Stimulated activated CD4-positive, alpha-beta T cell treated with anti-CD3 and anti-CD28 coated beads, Interleukin-2, amount 100 ng/mL, for 24 hours (primary cell): ENCODE measurements at places on chromosomes 7 and 10.

- no peak for DNase-seq
Observed at GRCh38 chr7:50300336-50300735, 4.2 kb upstream of the IKZF1 start.

GRCh38 chr10:27628621-27629020 is 117.0 kb downstream of the MKX start:
- no peak for DNase-seq

DNA sequence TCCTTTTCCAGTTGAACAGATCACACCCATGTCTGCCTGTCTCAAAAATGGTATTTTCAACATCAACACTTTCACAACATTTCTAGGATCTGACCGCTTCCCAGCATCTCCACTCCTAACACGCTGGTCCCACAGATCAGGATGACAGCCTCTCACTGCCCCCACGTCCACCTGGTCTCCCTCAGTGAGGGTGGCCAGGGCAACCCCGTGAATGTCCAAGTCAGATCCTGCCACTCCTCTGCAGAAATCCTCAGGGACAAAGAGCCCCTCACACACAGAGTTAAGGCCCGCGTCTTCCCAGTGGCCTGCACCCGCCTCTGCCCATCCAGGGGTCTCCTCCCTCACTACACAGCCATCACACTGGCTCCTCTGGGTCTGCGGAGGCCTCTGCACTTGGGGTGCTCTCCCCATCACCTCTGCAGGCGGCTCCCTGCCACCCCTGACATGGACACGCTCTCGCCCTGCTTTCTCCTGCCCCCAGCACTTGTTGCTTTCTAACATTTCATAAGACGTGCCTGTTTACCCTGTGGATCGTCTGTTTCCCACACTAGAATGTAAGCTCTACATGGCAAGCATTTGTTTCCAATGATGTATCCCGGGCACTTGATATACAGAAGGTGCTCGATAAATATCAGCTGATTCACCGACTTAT is 20.0 kb downstream of the GNA12 start:
- DNase-seq = no peak

- DNase-seq = no peak
Observed at GRCh38 chr7:14900051-14900450, 2.5 kb downstream of the DGKB start.

DNA sequence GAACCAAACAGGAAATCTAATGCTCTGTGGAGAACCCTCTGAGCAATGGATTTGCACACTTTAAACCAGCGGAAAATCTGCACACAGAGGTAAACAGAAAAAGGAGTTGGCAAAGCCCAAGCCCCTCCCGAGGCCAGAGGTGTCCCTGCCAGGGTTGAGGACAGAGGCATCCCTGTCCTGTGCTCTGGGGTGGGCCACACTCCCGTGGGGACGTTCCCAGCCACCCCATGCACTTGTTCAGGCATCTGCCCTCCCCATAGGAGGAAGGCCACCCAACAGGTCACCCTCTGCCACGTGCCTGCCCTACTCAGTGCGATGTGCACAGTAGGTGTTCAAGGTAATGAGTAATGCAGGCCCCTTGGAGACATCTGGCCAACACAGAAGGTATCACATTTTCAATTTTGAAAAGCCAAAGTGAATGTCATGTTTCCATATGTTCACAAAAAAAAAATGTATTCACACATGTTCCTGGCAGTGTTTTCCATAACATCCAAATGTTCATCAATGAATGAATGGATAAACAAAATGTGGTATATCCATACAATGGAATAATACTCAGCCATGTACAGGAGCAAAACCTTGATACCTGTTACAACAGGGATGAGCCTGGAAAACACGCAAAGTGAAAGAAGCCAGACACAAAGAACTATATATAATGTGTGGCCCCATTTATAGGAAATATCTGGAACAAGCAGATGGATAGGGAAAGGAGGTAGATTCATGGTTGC is 108.1 kb downstream of the EBF3 start:
- DNase-seq = no peak

GRCh38 chr10:70348228-70348850 is 34.1 kb downstream of the LRRC20 start:
- DNase-seq = peak; percentile 38
